ENCODE measurements at places on chromosomes 4 and X.

DNA sequence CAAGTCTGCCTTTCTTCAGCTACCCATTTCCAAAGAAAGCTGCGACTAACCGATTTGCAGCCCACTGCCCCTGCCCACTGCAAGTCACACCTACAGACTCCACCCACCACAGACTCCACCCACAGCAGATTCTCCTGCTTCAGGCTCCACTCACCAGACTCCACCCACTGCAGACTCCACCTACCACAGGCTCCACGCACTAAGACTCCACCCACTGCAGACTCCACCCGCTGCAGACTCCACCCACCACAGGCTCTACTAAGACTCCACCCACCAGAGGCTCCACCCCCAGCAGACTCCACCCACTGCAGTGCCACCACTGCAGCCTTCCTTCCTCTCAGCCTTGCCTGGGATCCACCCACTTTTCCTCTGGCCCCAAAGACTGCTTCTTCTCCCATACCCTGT lies 41.3 kb downstream of the ABLIM2 start:
- DNase-seq: peak; percentile 42

GRCh38 chr4:94298725-94299252 lies 43.8 kb downstream of the HPGDS start:
- DNase-seq: no peak

GRCh38 chrX:154715825-154716224 lies 35.1 kb downstream of the GAB3 start:
- DNase-seq: no peak

DNA sequence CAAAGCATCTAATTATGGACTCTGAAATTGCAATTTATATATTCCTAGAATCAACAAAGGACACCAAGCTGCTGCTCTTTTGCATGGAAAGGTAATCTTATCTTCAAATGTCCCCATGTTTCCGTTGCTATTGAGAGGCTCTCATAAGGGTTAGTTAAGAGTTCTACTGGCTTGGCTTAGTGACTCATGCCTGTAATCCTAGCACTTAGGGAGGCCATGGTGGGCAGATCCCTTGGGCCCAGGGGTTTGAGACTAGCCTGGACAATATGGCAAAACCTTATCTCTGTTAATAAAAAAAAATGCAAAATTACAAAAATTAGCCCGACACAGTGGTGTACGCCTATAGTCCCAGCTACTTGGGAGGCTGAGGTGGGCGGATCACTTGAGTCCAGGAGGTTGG lies 93.4 kb upstream of the RAPGEF2 start:
- no peak for DNase-seq

DNA sequence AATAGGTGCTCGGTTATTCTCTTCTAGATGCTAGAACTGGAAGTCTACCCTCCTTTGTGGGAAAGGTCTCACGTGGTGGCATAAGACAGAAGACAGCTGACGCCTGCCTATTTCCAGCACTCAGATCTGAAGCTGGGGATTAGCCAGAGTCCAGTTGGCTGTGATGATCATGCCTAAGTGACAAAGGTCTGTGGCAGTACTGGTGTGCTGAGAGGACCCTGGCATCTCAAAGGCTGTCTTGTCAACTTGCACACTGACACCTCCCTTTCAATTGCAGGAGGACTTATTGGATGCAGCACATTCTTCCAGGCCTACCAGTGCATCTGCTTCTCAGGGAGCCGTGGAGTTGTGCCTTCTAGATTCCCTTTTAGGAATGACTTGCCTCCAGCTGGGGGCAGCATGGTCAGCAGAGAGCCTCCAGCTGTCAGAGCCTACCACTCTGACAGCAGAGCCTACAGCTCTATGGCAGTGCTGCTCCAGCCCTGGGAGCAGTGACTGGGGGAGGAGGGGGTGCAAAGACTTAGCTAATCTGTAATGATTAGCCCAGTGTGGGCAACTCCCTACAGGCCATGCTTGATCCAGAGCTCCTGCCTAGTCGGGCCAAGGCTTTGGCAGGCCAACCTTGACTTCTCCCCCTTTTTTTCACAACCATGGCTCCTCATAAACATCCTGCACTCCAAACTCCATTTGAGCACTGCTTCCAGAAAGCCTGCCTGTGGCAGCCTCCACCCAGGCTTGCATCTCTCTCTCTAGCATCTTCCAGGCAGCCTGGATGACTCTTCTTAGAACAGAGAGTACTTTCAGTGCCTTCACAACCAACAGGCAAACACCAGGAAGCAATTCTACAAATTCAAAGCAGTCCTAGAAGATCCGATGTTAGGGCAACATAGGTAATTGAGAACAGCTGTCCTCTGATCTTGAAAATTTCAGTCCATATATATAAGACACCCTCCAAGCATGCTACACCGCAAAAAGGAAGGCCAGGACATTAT lies 13.8 kb upstream of the FGFBP2 start:
- DNase-seq: no peak

- DNase-seq: no peak
Measured at GRCh38 chr4:31390849-31391248, 670.7 kb downstream of the PCDH7 start.

DNA sequence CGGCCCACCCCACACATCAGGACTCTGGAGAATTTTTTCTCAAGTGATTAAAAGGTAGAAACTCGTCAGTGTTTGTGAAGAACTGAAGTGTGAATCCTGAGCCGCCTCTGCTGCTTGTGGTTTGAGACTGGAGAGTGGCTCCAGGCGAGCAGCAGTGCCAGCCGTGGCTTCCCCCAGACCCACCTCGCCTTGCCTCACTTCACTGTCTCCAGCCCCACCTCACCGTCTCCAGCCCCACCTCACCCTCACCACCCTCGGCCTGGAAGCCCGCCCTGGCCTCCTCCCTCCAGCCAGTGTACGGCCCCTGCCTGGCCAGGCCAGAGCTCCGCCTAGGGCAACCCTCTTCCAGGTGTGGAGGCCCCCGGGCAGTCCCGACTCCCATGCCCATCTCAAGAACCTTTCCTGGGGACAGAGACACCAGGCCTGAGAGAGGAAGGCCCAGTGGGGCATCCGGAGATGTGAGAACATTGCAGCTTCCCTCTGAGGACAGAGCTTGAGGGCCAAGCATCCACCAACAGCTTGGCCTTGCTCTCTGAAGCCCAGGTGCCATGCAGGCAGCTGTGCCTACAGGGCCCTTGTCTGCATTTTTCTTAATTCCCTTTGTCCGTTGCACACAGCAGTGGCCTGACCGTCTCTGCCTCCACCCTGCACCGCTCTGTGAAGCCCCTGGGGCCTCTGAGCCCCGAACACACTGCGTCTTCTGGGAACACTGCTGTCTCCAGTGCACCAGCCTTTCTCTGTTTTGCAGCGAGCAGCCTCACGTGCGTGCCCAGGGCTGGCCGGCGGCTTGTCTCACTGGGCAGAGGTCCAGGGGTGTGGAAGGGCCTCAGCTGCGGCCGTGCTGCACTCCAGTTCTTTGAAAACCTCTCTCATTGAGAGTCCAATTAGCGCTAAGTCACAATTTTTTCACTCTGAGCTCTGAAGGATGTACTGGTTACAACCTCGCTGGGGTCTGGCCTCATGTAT lies 13.8 kb downstream of the SH3BP2 start:
- no peak for DNase-seq

- DNase-seq: no peak
Measured at GRCh38 chr4:152434011-152434410, 101.9 kb downstream of the FBXW7 start.

- no peak for DNase-seq
Measured at GRCh38 chr4:170940043-170940724, 850.4 kb upstream of the AADAT start.

DNA sequence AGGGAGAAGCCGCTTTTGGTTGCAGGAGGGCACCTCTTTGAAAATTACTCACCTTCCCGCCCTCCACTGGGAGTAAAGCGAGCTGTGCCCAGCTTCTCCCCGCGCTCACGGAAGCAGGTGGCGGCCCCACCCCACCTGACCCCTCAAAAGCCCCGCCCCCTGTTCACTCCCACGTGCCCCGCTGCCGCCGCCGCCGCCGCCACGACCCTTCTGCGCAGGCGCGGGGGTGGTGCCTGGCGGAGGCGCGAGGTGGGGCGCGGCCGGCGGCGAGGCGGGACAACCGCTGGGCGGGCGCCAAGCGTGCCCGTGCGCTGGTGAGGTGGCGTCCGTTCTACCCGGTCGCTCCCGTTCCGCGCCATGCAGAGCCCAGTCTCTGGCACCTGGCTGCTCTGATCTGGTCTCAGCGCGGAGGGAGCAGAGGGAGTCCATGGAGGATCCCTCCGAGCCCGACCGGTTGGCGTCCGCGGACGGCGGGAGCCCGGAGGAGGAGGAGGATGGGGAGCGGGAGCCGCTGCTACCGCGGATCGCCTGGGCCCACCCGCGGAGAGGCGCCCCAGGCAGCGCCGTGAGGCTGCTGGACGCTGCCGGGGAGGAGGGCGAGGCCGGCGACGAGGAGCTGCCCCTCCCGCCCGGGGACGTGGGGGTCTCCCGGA lies at the start of gene PI4K2B:
Gene PI4K2B, plus strand, starts transcription at position 297 of the 653 bp plus-strand sequence. Its CDS starts 131 bp downstream, at position 428.
- DNase-seq: peak; percentile 94

DNA sequence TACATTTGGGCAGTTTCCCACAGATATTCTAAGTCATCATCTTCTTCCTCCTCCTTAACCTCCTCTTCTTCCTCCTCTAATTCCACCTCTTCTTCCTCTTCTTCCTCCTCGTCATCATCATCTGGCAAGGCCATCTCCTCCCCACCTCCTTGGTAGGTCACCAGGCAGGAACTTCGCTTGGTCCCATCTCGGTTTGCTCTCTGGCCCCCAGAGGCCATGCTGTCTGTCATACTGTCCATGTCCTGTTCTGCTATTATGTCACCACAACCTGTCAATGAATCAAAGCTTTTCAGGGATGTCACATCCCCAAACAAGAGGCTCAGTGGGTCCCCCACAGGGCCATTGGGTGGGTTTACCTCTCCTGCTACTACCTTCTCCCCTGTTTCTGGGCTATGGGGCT lies 13.5 kb downstream of the AMER1 start:
- DNase-seq: no peak

- DNase-seq: no peak
Measured at GRCh38 chrX:25897758-25898157, 240.4 kb upstream of the MAGEB18 start.

DNA sequence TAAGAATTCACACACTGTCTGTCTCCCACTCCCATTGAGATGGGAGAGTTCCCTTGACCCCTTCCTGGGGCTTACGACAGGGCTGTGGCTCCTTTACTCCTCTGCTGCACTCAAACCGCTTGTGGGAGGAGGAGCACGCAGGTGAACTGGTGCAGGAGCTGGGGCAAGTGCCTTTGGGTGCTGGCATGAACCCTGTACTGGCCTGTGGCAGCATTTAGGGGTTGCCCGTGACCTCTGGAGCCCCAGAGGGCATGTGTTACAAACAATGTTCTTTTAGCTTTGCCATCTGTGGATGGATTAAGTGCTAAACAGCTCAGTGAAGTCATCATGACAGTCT lies 21.8 kb upstream of the FTHL17 start:
- DNase-seq: no peak

DNA sequence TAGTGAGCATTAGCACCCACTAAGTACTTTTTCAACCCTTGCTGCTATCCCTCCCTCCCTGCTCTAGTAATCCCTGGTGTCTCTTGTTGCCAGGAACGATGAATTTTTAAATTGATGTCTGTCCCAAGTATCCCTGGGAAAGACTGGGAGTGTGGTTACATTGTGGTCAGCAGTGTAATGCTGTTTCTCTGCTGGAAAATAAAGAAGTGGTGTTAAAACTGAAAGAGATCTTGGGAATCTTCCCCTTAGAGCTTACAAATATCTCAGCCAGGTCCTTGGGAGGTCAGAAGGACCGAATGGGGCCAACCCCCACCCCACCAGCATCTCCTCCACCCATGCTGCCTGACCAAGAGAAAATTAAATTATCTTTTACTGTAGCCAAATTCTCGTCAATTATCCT lies 174.5 kb upstream of the MXRA5 start:
- DNase-seq: no peak

- DNase-seq: no peak
Measured at GRCh38 chrX:17682259-17682658, 55.0 kb upstream of the SCML1 start.

DNA sequence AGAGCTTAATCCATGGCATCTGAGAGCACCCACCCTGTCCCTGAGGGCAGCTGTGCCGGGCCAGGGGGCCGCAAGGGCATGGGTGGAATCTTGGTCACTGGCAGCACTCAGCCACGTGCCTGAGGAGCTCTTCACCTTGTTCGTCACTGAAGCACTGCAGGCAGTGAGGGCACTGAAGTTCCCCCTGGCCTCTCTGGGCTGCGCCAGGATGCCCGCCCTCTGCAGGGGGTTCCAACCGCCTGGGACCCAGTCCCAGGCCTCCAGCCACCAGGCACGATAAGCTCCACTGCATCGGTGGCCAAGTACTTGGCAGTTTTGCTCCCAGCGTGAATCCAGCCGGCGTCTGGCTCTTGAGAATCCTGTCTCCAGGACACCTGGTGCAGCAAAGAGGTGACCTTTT lies 96.4 kb upstream of the MED14 start:
- no peak for DNase-seq

GRCh38 chr4:82428526-82428968 lies 1.7 kb downstream of the HNRNPDL start:
- DNase-seq: no peak

DNA sequence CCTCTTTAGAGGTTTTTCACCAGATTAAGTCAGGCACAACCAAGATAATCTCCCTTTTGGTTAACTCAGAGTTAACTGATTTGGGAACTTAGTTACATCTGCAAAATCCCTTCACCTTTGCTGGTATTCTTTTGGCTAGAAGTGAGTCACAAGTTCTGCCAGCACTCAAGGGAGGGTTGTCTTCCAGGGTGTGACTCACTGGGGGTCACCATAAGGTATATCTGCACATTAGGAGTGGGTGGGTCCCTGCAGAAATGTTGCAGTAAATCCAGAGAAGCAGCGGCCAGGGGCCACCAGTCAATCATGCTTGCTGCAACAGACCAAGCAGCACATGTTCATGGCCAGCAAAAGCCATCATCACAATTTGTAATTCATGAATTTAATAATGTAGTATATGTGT lies 59.8 kb upstream of the MAML3 start:
- DNase-seq: no peak

DNA sequence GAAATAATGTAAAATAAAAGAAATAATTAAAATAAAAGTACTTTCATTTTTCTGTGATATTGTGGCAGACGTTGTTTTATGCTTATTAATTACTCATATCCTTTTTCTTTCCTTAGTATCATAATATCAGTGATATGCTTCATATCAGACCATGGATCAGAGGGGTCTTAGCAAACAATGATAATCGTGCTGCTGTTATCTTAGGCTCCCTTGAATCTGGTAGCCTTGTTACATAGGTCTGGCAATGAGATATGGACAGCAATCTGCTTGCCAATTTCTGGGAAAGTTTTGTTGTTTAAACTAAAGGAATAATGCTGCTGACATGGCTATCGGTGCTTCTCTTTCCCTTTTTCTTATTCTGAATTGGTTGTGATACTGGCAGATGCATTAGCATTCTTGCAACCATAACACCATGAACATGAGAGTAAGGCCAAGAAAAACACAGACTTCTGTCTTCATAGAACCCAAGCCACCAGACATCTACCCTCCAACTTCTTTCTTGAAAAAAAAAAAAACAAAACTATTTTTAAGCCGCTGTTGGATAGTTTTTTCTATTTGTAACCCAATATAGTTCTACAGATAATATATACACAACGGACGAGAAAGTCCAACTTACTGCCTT lies 16.4 kb downstream of the EPHA5 start:
- DNase-seq: no peak

DNA sequence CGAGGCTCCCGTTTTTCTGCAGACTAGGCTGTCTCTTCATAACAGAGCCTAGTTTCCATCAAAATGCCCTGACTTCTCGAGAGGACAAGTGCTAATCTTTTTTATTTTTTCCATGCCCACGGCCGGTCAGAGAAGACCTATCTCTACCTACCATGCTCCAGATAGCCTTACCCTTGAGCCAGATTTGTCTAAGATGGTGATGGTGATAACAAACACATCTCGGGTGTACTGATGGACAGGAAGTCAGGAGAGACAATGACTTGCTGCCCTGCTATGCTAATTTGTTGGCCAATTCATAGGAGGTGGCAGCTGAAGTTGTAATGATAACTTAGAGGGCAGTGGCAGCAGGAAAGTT lies 42.2 kb upstream of the NKRF start:
- DNase-seq: no peak

Data from CD4-positive, alpha-beta T cell treated with Interleukin-4 for 1 hour (primary cell).